Stimulated activated CD4-positive, alpha-beta T cell treated with anti-CD3 and anti-CD28 coated beads, TNF-alpha, amount 100 ng/mL, for 1 hour (primary cell): ENCODE measurements at places on chromosomes 1 and 21.

DNA sequence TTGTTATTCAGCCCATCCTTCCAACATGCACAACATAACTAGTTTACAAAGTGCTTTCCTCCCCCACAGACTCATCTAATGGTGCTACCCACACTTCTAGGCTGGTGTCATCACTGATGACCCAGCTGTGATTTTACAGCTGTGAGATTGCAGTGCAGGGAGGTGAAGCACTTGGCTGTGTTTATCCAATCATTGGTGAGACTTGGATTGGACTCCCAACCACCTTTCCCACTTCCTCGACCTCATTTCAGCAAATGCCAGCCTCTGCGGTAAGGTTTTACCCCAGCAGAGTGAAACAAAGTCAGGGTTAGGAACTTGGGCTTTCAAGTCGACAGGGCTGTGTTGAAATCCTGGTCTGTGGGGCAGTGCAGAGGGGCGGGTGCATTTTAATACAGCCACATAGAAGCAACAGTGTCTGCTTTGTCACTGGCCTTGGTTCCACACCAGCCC, 22.1 kb downstream of the ECHDC2 start:
- no peak for DNase-seq

DNA sequence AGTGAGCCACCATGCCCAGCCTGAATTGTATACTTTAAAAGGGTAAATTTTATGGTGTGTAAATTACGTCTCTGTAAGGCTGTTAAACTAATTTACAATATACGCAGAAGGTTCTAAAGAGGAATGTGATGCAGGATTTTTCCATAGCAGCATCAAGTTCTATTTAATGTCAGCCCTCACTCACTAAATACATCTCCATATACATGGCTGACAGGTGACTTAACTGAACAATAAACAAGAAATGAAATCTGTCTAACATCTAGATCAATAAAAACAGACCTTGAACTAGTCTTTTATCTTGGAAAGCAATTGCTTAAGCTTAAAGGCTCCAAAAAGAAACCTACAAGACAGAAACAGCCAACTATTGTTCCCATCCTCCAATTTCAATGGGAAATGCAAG, 121.5 kb upstream of the MAP1LC3C start:
- DNase-seq, result no peak

DNA sequence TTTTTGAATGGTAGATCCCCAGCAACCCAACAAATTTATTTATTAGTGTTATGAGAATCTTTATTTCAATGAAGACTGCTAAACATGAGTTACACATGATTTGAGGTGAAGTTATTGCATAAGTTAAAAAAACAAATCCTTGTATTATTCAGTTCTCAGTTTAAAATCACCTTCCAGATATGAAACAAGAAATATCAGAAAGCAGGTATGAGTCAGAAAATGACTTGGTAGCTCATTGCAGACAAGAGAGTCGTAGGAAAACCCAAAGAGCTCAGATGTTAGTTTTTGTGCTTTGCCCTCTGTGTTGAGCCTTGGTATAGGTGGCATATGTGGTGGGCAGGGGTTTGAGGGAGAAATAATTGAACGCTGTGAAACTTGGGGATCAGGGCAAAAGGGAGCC, 339.4 kb downstream of the BRINP3 start:
- no peak for DNase-seq

- peak; percentile 16 for DNase-seq
These were observed 23.4 kb upstream of the RNF187 start for GRCh38 chr1:228463559-228464455.

DNA sequence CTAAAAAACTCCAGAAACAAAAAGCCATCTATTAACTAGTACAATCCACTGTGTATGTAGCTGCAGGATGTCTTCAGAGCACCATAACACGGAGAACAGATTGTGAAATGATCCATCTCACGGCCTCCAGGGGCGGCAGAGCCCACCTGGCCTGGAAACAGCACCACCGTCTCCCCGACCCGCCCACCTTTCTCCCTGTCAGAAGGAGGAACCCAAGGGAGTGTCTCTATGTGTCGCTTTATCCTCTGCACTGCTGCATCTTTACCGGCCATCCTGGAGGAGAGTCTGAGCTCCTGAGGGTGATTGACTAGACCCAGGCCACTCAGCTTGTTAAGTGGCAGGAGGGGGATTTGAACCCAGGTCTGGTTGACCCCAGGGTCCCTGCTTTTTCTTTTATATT, 405.0 kb downstream of the MATN1 start:
- DNase-seq, result no peak
